Suppressor macrophage treated with lipopolysaccharide for 4 hours (primary cell): ENCODE measurements at places on chromosomes 11 and 22.

DNA sequence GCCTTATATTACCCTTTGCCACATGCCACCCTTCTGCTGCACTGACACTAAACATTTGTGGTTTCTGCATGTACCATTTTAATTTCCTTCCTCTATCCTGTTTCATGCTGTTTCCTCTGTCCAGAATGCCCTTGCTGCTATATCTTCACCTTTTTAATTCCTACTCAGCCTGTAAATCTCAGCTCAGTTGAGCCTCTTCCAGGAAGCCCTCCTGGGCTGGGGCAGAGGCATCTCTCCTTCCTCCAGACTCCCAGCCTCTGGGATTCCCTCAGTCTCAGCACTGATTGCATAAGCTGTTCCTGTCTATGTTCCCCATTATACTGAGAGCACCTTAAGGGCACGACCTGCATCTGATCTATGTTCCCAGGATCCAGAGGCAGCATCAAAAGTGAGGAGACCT, 98.7 kb downstream of the RNF169 start:
- DNase-seq: no peak

GRCh38 chr22:40001800-40002577, 7.2 kb downstream of the FAM83F start:
- DNase-seq: no peak

DNA sequence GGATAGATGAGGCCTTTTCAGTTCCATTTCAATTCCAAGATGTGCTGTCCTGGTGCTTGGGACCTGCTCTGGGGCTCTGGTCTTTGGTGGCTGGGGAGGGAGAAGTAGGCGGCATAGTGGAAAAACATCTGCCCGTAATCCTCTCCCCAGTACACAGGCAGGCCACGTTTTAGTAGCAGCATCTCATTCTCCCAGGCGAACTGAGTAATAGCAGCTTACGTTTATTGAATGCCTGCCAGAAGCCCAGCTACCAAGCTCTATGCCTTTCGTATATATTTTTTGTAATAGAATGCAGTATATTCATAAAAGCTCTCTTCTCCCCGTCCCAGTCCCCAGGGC, 11.4 kb downstream of the ACO2 start:
- no peak for DNase-seq

- no peak for DNase-seq
Observed at GRCh38 chr11:94883878-94884277, 89.5 kb downstream of the CWC15 start.

DNA sequence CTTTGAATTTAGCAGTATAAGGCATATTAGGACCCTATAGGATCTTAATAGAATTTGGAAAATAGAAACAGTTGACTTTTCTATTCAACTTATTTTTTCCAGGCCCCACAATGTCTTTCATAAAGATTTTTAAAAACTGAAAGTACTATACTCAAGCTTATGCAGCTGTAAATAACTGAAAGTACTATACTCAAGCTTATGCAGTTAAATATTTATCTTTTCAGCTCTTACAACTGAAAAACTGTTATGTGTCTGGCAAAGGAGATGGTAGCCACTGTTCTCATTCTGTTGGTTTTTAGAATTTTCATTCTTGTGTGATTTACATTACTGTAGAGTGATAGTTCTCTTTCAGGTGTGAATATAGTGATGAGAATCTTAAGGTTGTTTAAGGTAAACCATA, 16.5 kb downstream of the HIPK3 start:
- DNase-seq: no peak

GRCh38 chr11:110044226-110044968, 48.8 kb upstream of the ZC3H12C start:
- DNase-seq: no peak

DNA sequence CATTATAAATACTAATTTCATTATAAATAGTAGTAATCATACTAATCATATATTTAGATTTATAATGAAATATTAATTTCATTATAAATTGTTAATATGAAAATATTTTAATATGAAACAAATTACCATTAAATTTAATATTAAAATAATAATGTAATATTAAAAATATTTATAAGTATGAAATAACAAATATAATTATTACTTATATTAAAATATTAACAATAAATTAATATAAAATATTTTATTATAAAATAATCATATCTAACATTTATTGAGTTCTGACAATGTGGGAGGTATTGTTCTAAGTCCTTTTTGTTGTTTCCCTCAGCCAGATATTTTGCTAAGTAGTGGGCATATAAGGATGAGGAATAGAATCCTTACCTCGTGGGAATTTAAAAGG, 1341.4 kb downstream of the LRRC4C start:
- no peak for DNase-seq

- DNase-seq: no peak
Observed at GRCh38 chr11:40597546-40598113, 861.8 kb downstream of the LRRC4C start.

DNA sequence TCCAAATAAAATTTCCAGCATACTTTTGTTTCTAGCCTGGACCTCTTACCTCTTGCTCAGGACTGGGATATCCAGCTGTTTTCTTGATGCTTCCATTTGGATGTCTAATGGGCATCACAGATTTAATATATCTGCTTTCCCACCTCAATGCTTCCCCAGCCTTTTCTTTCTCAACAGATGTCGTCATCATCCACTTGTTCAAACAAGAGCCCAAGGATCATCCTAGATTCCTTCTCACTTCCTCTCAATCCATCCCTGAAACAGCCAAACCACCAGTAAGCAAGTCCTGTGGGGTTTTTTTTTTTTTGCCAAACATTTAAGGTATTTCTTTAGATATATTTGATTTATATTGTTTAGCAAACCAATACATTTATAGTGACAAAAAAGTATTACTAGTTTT, 12.5 kb downstream of the THY1 start:
- no peak for DNase-seq

DNA sequence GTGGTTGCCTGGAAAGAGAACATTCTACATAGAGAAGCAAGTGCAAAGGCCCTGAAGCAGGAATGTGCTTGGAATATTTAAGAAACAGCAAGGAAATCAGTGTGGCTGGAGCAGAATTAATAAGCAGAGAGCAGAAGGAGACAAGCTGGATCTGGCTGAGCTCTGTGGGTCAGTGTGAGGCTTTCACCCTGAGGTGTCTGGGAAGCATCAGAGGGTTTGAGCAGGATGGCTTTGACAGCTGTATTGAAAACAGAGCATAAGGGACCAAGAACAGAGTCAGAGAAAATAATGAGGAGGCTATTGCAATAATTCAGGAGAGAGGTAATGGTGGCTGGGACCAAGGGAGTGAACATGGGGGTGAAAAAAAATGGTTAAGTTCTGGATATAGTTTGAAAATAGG, 199.6 kb downstream of the NXPE2 start:
- DNase-seq: no peak

- no peak for DNase-seq
Observed at GRCh38 chr11:129012880-129013279, 70.2 kb upstream of the TP53AIP1 start.

GRCh38 chr11:128453444-128454336, 133.7 kb downstream of the ETS1 start:
- DNase-seq: no peak

DNA sequence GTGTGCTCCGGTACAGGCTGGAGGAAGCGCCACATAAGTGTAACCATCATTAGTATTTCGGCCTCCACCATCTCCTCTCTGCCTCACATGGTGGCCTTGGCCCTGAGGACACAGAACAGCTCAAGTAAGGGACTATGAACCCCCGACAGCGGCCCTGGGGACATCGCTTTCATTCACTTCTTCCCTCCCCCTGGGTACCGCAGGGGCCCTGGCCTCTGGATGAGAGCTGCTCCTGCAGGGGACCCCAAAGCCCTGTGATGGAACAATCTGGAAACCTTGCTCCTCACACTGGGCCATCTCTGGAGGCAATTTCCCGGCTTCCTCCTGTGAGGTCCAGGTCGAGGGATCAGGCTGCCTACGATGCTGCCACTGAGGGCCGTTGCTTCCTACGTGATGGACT, 565.5 kb downstream of the BRD1 start:
- no peak for DNase-seq

GRCh38 chr22:45996241-45997076, 19.5 kb upstream of the WNT7B start:
- peak; percentile 92 for DNase-seq

GRCh38 chr11:84894666-84895065, 732.5 kb downstream of the DLG2 start:
- DNase-seq: no peak

DNA sequence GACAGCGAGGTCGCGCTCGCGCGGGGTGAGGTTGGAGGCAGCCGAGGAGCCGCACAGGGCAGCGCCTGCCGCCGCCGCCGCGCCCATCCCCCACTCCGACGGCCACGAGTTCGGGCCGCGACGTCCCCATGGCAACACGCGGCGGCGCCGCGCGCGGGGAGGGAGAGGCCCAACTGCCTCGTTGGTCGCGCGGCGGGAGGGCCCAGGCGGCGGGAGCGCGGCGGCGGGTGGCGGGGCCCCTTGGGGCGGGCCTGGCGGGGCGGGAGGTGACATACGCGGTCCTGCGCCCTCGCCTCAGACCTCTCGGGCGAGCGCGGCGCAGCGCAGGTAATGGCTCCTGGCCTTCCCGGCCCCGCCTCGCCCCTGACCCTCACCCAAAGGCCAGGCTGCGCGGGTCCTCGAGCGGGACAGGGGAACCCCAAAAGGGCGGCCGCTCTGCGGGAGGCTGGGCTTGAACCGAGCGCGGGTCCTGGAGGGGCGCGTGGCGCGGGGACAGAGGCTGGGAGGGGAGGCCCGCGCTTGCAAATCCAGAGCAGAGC, at the start of gene DEUP1:
Gene DEUP1, plus strand, starts transcription at position 297 of the 539 bp plus-strand sequence. CDS start 1,518 bp downstream, outside the sequence.
- no peak for DNase-seq

DNA sequence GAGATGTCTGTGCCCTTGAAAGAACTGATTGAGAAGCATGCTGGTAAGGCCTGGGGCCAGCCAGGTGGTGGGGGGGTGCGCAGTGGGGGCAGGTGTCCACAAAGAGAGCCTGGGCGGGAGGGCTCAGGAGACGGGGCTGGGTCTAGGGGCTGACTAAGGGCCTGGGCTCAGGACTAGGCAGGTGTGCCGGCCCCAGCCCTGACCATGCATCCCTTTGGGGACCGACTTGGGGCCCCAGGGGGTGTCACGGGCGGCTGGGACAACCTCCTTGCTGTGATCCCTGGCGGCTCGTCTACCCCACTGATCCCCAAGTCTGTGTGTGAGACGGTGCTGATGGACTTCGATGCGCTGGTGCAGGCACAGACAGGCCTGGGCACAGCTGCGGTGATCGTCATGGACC, 4.4 kb downstream of the NDUFV1 start:
- DNase-seq: no peak

DNA sequence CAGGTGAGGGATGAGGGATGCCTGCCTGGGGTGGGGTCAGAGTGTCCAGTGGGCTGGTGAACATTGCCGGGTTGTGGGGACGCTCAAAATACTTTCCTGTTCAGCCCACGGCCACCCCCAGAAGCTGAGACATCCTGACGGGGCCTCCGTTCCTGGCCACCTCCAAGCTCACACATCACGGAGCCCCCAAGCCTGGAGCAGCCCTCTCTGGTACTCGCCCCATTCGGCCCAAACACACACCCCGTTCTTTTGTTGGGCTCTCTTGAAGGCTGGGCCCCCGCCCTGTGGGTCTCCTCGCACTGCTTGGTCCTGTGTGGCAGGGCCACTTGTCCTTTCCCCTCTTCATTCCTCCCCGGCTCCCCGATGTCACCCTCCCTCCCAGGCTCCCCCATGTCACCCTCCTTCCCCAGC, 442.6 kb downstream of the TBC1D22A start:
- DNase-seq: no peak

DNA sequence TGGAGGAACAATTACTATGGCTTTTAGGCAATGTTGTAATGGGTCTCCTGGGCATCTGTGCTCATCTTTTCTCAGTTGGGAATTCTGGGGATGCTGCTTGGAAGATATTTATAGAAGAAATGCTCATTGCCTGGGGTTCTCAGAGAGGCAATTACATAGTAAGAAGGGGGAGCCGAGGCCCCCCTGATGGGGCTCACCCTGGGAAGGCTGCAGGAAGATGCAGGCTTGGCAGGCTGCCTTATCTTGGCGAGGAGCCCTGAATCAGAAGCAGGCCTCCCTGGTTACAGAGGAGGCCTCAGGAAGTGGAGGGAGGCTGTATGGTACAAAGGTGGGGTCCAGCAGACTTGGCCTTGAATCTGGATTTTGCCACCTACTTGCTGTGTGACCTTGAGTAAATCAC, 60.6 kb upstream of the CRYBB3 start:
- DNase-seq: no peak

GRCh38 chr11:123241874-123242543, 47.0 kb upstream of the CLMP start:
- no peak for DNase-seq

DNA sequence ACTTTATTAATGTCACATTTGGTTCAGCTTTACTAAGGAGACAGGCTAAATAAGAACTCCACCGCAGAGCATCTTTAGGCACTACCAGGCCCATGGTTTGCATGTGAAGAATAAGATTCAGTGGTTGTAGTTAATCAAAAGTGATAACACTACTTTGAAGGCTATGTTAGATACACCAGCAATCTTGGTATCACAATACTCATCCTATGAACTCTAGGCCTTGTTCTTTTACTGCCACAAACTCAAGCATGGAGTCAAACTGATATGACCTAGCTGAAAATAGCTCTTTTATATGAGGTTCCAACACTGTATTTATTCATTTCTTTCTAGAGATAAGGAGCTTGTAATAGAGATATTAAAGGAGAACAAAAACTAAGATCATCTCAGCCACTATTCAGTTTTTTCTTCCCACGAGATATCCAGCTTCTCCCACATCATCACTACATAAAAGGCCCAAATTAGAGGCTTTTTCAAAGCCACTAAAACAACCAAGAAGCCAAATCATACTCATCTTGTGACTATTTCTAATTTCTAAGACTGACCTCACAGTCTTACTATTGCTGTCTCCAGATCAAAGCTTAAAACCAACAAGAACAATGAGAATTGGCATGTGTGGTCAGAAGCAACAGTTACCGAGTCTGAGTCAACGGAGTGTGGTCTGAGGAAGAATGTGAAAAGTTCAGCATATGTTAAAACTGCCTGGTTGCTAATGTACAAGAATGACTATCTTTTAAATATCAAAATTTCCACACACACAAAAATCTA, 25.1 kb upstream of the GUCY1A2 start:
- DNase-seq: no peak

- no peak for DNase-seq
Observed at GRCh38 chr11:13225038-13226001, 52.3 kb upstream of the BMAL1 start.
